ENCODE measurements at places on chromosomes 6 and 20.

GRCh38 chr20:43702502-43702901, 24.3 kb downstream of the GTSF1L start:
- no peak for DNase-seq

- DNase-seq, result peak; percentile 54
Measured at GRCh38 chr6:157510323-157511188, 129.6 kb downstream of the ZDHHC14 start.

DNA sequence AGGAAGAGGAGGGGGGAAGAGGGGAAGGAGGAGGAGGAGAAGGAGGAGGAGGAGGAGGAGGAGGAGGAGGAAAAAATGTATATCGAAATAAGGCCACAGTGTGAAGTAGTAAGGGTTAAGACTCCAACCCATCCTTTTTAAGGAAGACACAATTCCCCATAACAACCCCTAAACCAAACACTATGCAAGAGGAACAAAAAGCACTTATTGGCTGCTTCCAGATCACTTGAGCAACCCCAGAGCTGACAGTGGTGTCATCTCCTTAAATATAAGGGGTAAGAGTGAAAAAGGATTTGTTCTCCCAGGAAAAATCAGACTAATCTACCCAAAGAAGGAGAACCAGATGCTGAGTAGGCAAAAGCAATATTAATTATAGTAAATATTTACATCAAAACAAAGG, 169.1 kb upstream of the SASH1 start:
- DNase-seq, result no peak

GRCh38 chr6:159042003-159042825, 2.6 kb downstream of the TAGAP start:
- DNase-seq, result peak; percentile 87

- no peak for DNase-seq
Measured at GRCh38 chr6:223763-224162, 68.5 kb upstream of the DUSP22 start.

DNA sequence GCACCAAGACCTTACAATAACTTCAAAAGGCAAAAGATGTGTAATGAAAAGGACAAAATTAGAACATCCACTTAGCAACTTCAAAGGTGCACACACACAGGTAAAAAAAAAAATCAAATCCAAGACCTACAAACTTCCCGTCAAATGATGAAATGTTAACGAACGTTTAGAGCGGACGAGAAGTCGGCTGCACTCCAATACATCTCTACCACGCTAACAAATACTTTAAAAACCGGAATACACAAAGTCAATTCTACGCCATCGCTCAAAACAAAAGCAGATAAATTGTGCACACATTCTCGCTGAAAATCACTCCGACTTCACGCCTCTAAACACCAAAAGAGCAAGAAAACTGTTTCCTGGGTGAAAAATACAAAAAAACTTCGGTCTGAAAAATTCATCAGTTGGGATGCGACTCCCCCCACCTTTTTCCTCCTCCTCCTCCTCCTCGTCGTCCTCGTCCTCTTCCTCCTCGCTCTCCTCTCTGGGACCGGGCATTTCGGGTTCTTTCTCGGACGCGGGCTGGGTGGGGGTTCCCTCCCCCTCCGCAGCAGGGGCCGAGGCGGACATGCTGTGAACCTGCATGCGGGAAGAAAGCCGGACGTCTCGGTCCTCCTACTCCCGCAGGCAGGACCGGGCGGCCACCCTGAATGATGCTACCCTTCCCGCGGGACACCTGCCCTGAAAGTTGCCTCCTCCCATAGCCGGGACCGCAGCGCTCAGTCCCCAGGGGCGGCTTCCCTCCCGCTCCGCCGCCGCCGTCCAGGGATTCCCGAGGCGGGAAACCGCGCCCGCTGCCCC, 712 bp downstream of the DEK start:
- DNase-seq, result peak; percentile 16

DNA sequence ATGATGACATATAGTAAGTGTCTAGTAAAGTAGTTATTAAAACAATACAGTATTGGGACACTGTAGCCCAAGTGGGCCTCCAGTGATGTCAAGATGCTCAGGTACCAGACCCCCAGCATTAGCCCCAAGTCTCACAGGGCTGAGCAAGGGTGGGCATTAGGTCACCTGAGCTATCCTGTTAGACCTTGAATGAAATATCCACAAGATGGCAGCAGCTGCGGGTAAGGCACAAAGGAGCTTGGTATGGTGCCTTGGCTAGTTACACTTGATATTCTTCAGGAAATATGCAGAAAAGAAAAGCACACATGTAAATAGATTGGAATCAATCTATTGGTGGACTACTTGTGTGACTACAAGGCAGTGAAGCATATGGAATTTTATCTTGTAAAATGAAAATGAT, 701.8 kb upstream of the ADGRB3 start:
- DNase-seq, result no peak

GRCh38 chr6:2119275-2119674, 126.1 kb downstream of the GMDS start:
- no peak for DNase-seq

- DNase-seq, result no peak
Measured at GRCh38 chr6:83192456-83192855, 609 bp downstream of the PGM3 start.

DNA sequence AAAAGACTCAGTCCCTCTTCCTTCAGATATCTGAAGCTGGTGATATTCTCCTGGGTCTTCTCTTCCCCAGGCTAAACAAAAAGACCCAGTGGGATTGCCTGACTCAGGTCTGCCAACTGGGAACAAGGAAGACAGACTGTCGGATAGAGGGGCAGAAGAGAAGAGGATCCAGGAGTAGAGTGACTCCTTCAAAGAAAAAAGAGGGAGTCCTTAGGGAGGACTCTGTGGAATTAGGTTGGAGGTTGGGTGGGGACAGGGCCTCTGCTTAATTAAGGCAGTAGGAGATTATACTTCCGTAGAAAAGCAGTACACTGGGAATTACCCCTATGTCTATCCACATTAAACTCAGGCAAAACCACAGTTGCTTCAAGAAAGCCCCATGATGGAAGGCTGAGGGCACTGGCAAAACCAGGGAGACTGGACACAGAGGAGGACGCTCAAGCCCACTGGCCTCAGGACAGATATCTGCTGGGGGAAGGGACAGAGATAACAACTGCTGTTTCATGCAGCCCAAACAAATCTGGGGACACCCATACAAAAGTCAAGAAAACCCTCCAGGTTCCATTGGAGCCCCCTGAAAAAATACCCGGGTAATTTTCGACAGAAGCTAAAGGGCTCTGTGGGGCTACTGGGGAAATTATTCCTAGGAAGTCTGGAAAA, 5.7 kb downstream of the BCL2L1 start:
- no peak for DNase-seq

GRCh38 chr20:49675368-49676151, 38.1 kb downstream of the B4GALT5 start:
- DNase-seq, result no peak

DNA sequence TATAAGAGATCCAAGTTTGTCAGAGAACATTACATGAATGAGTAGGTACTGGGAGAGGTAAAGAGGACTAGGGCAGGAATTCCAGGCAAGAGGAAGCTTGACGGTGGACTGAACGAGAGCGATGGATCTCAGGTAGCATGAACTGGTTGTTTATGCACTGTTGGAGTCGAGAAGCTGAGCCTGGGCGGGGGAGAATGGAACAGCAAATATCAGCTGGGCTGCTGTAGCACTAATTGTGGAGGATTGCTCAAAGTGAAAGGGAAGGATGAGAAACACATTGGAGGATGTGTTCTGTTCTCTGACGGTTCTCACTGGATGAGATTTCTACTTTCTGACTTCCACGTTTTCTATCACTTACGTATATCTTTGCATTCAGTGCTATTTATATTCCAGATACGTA, 164.2 kb downstream of the PHF3 start:
- no peak for DNase-seq

- DNase-seq, result no peak
Measured at GRCh38 chr6:159501558-159501957, 191.5 kb downstream of the SOD2 start.

- no peak for DNase-seq
Measured at GRCh38 chr6:164018133-164018532, 603.6 kb downstream of the QKI start.

DNA sequence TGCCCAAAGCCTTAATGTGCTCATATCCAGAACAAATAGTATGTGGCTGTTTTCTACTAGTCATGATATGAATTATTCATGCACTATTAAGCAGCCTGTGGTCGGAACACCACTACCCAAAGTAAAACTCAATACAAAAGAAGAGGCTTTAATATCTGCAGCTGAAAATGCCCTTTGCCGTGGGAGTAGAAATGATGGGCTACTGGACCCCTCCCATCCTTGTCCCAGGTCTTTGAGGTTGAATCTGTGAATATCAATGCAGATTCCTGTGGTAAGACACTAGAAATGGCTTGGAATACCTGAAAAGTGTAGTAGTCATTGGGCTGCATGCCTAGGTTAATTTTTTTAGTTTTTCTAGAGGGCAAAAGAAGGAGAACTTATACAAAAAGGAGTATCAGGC, 303.7 kb downstream of the TBC1D7 start:
- DNase-seq, result no peak

GRCh38 chr20:2234598-2235191, 61.1 kb upstream of the TGM3 start:
- DNase-seq, result no peak

GRCh38 chr20:64161356-64162238, 2.7 kb upstream of the MYT1 start:
- DNase-seq, result peak; percentile 26

DNA sequence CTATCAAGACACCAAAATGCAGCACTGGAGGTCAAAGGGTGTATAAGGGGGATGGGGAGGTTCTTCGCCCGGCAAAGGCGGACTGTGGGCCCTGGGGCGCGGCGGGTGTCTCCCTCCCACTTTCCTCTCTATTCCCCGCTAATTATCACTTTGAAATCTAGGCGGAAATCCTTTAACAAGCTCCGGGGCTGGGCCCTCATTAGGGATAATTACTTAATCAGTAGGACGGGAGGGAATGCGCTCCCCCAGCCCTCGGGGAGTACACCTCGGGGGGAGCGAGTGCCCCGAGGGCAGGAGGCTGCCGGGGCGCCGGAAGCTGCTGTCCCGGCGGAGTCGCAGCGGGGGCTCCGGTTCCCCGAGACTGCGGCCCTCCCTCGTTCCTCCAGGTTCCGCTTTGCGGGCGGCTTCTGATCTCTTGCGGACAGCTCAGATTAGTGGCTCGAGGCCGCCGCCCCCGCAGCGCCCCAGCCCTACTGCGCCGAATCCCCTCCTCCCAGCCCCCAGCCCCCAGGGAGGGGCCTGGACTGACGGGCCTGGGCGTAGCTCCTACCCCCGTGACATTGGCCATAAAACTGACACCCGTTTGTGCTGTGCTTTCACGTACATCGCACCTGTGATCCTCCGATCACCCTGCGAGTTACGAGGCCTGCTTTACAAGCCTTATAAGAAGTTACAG, 14.7 kb downstream of the MUCL3 start:
- DNase-seq, result peak; percentile 60

GRCh38 chr20:24070679-24071078, 82.1 kb upstream of the GGTLC1 start:
- DNase-seq, result no peak

- peak; percentile 39 for DNase-seq
Measured at GRCh38 chr20:32685541-32686529, 12.1 kb upstream of the C20orf203 start.

Measured in HL-60 (cell line).